MV-4-11 (cell line): ENCODE measurements at places on chromosomes 12 and 14.

- peak; percentile 9 for DNase-seq
Measured at GRCh38 chr12:121124402-121125109, 8.1 kb upstream of the P2RX7 start.

DNA sequence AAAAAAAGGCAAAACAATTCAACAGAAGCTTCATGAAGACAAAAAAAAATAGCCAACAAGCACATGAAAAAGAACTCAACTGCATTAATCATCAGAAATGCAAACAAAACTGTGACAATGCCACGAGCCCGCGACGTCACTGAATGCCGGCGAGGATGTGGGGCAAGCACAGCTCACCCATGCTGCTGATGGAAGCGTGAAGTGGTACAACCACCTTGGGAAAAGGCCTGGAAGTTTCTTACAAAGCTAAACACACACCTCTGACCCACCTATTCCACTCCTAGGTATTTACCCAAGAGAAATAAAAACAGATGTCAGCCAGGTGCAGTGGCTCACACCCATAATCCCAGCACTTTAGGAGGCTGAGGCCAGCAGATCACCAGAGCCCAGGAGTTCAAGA lies 10.5 kb downstream of the BTBD6 start:
- no peak for DNase-seq

DNA sequence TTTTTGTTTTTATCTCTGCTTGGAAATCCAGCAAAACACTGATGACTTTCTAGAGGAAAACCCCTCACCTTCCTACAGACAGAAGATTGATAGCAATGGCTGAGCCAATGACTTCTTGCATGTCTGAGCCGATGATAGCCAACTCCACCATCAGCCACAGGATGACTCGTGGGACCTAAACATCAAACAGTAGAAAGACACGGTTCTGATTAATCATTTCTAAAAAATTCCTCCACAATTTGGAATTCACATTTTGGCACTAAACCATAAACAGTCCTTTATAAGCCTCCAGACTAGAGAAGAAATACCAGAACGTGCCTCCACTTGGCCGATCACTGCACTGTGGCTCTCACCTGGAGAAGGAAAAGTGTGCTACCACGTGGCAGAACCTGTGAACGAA lies 25.9 kb downstream of the SLC11A2 start:
- DNase-seq = no peak

DNA sequence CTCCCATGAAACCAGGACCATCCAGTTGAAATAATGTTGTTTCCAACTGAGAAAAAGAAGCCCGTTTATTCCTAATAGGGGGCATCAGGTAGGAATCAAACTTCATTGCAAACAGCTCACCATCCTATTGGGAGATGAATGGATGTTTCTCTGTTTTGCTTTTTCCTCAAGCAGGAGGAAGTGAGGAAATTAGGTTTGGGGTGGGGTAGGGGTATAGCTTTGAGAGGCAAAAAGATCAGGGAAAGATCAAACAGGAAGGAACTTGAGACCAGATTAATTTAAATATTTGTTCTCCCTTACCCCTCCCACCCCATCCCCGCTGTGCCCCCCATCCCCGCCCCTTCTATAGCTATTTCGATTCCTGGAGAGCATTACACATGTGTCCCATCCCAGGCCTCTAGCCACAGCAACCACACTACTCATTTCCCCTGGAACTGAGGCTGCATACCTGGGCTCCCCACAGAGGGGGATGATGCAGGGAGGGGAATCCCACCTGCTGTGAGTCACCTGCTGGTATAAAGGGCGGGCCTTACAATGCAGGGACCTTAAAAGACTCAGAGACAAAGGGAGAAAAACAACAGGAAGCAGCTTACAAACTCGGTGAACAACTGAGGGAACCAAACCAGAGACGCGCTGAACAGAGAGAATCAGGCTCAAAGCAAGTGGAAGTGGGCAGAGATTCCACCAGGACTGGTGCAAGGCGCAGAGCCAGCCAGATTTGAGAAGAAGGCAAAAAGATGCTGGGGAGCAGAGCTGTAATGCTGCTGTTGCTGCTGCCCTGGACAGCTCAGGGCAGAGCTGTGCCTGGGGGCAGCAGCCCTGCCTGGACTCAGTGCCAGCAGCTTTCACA lies at the start of gene IL23A:
Gene IL23A (plus strand): TSS at position 577 of the 850 bp plus-strand sequence. CDS start 161 bp downstream, at position 738.
- peak; percentile 46 for DNase-seq

GRCh38 chr12:97452230-97452629 lies 10.4 kb upstream of the RMST start:
- DNase-seq = no peak

GRCh38 chr12:20931894-20932293 lies 121.4 kb downstream of the SLCO1B3 start:
- no peak for DNase-seq

DNA sequence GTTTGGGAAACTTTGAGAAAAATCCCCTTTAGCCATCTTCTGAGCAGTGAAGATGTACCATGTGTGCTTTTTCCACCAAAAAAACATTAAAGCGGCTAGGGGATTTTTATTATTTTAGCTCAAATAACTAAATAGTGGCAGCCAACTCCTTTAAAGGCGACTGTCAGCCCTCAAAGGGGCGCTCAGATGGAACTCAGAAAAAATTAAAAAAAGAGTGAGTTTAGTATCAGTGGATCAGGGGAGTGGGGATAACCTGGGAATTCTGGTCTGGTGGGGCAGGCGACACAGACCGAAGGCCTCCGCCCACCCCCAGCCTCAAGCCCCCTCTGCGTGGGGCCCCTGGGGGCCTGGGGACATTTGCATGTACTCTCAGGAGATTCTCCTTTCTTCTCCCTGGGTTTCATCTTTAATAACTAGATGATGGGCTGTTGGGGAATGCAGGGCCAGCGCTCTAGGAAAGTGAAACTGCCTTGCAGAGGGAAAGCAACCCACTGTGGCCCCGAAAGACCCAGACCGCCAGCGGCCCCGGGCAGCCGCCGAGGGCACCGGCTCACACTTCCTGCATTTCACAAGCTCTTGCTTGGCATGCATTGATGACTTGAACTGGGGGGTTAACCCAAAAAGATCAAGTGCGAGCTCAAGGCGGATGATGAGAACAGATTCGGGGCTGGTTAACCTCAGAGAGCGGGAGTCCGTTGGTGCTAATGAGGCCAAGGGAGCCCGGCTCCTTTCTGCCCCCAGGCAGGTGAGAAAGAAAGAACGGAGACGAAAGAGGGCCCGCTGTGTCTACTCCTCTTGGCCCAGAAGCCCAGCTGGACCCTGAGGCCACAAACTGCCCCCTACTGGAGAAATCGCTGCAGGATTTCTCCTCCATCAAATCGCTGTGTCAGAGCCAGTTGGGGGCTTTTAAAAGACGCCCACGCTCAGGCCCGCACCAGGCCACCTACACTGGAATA lies 7.3 kb upstream of the BATF start:
- peak; percentile 89 for DNase-seq

DNA sequence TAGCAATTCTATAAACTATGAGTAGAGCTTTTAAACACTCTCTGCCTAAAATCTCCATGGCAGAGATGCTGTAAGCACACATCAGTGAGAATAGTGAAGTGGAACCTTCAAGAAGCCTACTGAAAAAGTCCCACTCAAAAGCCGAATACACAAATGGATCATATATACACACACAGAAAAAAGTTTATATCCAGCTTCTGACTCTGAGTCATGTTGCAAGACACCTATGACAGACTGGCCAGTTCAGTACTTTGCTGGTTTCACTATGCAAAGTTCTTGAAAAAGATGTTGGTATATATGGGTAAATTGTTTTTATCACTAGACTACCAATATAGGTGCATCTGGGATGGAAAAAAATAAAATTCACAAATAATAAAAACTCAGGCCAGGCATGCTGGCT lies 126.1 kb downstream of the KCNK10 start:
- DNase-seq = no peak

GRCh38 chr14:103492156-103492925 lies 30.3 kb downstream of the CKB start:
- DNase-seq = no peak

GRCh38 chr12:5720381-5721005 lies 224.6 kb downstream of the ANO2 start:
- DNase-seq = no peak

- no peak for DNase-seq
Measured at GRCh38 chr14:63180011-63180410, 24.2 kb upstream of the RHOJ start.

DNA sequence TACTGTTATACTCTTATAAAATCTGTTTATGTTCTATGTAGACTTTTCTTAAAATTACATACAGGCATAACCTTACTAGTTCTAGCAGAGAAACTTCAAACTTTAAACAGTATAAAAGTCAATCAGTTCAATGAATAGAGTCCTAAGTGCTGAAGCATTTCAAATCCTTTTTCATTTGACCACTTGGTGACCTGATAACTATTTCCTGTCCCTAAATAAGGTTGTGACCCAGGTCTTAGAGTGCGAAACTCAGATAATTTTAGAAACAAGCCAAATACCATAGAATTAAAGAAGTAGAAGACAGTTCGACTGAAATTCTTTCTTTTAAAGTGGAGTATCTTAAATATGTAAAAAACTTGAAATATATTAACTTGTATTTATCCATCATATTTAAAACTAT lies 96.2 kb upstream of the ALX1 start:
- no peak for DNase-seq

DNA sequence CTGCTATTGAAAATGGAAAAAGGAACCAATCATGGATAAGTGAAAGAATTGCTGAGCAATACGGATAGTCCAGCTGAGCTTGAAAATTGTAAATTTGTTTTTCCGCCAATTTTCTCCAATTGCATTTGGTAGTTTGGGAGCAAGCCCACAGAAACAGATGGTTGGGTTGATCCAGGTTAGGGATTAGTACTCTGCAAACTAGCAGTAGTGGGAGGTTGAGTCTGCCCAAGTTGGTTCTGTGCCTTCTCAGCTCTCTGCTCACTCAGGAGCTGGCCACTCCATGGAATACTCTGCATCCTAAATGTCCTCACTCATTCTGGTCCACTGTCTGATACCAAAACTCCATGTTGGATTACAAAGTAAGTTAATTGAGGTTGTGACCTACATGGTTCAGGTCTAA lies 361.1 kb upstream of the ATP2B1 start:
- no peak for DNase-seq

- peak; percentile 40 for DNase-seq
Measured at GRCh38 chr14:103103461-103104388, 9.2 kb downstream of the EXOC3L4 start.

- peak; percentile 8 for DNase-seq
Measured at GRCh38 chr12:12983420-12984035, 16.5 kb downstream of the HEBP1 start.

DNA sequence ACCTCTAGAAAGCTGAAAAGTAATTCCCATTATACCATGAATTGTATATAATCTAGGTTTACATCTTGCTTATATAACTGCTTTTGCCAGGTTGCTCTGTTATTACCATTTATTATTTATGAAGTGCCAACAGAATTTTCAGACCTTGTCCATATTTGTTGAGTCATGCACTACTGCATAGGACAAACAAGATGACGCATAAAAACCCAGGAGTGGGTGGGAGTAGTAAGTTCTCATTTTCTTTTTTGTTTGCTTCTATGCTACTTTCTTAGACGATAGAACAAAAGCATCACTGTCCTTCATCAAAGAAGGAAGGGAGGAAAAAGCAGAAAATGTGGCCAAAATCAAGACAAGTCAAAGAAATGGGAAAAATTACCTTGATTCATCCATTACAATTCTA lies 119.0 kb upstream of the RASSF8 start:
- DNase-seq = no peak

DNA sequence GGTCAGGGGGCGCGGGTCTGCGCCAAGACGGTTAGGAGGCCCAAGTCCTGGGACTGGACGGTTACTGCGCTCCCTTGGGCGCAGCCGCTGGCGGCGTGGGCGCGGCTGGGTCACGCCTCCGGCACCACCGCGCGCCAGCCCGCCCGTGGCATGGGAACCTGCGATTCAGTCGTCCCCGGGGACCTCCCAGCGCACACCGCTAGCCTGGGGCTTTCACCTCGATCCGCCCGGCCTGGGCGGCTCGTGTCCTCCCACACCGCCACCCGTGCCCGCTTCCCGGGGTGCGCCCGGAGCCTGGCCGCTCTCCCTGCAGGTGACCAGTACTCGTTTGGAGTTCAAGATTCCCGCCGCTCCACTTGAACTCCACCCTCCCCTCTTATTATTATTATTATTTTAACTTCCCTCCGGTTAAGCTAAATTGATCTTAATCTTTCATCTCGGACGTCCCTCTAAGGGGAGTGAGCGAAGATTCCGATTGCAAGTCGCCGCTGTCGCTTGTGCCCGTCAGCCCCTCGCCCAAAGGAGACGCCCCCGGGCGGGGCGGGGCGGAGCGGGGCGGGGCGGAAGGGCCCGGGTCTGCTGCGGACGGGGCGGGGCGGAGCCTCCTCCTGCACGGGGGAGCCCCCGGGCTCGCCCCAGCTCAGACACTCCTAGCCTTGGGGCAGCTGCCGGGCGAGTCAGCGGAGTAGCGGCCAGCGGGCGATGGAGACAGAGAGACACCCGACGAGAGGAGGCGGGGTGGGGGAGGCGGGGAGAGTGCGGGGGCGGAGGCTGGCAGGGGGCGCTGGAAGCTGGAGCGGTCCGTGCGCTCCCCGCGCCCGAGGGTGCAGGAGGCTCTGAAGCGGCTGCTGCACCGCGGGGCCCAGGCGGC lies at the start of gene KCNMB4:
Gene KCNMB4 (plus strand): TSS at position 643 of the 871 bp plus-strand sequence. CDS start 445 bp downstream, outside the sequence.
- no peak for DNase-seq

- DNase-seq = peak; percentile 99
Measured at GRCh38 chr12:11798856-11799501, 149.5 kb downstream of the ETV6 start.

- no peak for DNase-seq
Measured at GRCh38 chr14:23307687-23308644, 1.3 kb downstream of the BCL2L2 start.

GRCh38 chr14:89607453-89607852 lies 190.4 kb upstream of the FOXN3 start:
- no peak for DNase-seq

DNA sequence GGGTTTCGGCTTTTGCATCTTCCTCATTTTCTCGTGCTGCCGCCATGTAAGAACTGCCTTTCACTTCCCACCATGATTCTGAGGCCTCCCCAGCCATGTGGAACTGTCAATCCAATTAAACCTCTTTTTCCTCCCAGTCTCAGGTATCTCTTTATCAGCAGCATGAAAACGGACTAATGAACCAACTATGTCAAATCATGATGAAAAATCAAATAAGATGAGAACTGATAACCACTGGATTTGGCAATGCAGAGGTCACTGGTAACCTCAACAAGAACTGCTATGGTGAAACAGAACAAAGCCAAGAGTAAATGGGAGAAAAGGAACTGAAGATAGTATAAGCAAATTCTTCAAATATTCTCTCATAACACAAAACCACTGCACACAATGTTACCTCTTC lies 6.0 kb downstream of the EML5 start:
- DNase-seq = peak; percentile 58

GRCh38 chr14:97177016-97177415 lies 379.8 kb downstream of the VRK1 start:
- DNase-seq = no peak

- DNase-seq = no peak
Measured at GRCh38 chr14:65095633-65096205, 6.6 kb downstream of the MAX start.

GRCh38 chr12:9869307-9870161 lies at the start of gene CLEC2B:
TSS of gene CLEC2B (minus strand) at chr12:9869354.
- DNase-seq = peak; percentile 39

- peak; percentile 94 for DNase-seq
Measured at GRCh38 chr14:74574090-74574433, 38.0 kb downstream of the LTBP2 start.
